ENCODE measurements at places on chromosomes 3 and 15. TPM values are rescaled to one million over a fixed set of nuclear protein-coding genes. Genes with fewer than 3 reads are reported as not detected.

The TTLL13 gene
- not detected for total RNA-seq

DNA sequence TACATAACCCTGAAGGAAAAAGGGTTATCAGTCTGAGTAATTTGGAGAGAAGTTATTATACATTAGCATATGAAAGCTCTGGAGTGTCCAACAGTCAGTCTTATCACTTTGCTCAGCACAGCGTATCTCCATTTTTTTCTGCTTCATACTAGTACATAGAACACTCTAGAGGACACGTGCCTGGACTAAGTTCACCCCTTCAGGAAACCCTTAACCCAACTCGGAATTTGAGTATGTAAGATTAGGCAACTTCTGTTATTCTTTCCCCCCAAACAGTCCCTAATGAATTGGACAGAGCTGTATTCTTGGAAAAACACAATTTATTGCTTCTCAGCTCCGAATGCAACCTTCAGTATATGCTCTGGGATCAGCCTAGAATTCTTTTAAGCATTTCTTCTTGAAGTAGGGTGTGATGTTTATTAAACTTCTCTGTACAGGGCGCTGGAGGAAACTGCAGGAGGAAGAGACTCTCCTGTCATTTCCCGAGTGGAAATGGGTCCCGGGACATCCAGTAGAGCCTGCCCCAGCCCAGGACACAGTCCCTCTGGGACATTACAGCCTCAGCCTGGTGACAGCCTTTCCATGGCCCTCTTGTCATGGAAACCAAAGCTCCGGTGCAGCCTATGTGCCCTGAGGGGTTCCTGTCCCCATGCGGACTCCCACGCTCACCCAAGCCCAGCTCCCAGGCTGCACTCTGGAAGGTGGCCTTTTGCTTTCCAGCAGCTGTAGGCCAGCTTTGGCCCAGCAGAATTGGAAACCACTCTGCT lies 37.3 kb upstream of the CMTM8 start:
- DNase-seq = no peak

DNA sequence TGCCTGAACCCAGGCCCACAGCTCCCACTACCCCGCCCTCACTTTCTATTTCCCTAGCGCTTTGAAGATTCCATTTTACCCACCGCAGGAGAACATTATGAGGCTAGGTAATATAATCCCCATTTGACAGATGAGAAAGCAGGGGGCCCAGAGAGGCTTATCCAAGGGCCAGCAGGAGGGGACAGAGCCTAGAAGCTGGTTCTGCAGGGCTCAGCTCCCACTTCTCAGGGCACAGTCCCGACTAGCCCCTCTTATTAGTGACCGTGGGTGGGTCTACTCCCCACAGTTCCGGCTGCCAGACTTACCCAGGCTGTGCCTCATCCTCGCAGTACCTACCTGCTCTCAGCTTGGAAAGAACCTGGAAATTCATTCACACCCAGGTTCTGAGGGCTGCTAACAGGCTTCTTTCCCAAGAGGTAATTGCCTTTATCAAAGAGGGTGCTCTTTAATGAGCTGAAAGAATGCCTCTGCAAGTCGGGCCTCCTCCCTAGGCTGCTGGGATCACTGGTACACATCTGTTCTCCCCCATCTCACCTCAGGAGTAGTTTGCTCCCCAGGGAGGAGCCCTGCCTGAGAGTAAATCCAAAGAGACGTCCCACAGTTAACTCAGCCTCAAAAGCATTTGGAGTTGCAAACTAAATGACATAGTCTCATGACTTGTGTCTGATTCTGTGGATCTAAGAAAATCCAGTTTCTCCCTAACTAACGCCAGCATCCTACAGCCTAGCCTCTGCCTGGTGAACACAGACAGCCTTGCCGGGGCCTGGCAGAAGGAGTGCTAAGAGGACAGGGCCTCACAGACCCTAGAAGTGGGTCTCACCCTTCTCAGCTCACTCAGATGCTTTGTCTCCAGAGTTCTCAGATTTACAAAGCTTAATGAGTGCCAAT lies 125.0 kb downstream of the CHSY1 start:
- peak; percentile 64 for DNase-seq

- no peak for DNase-seq
Measured at GRCh38 chr3:50539356-50540286, 27.9 kb downstream of the C3orf18 start.

- DNase-seq = no peak
Measured at GRCh38 chr3:79245284-79246138, 522.3 kb downstream of the ROBO1 start.

DNA sequence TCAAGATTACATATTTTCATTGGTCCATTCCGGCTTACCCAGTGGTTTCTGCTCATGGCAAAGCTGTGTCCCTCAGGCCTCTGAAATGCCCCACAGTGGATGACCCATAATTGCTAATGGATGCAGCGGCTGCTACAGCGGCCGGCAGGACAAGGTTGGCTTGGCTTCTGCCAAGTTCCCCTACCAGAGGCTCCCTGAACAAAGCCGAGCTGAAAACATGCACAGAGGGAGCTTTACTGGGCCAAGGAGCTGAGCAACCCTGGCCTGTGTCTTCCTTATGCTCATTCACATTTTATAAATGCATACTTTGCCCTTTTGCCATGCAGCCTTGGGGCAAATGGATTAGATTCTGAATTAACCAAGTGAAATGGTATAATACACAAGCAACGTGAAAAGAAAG lies 150.5 kb downstream of the NTRK3 start:
- no peak for DNase-seq

The RTP3 gene
- not detected for total RNA-seq

The TLNRD1 gene
- 40.3 TPM for total RNA-seq

The KNG1 gene
- not detected for total RNA-seq

- DNase-seq = no peak
Measured at GRCh38 chr15:88342666-88343065, 86.1 kb upstream of the NTRK3 start.

GRCh38 chr3:123444744-123445143 lies 4.1 kb downstream of the ADCY5 start:
- no peak for DNase-seq

DNA sequence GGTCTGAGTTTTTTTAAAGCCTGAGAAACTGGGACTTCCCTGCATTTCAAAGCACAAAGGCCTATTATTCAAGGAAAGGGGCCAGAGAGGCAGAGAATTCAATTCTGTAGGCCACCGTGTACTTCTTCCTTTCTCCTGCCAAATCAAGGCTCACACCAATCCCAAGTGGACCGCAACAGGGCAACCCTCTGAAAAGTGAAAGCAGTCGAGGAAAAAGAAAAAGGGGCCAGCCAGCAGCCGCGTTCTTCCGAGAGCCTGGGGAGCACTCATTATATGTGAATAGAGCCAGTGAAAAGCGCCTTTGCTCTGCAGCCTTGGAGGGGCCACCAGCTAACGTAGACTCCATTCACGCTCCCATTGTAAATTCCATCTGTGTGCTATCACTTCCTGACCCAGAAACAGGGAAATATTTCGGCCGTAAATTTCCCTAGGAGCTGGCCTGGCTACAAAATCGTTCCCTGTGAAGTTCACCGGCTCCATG lies 45.9 kb upstream of the THUMPD3 start:
- peak; percentile 61 for DNase-seq

The ACVR2B gene
- 1.1 TPM for total RNA-seq

DNA sequence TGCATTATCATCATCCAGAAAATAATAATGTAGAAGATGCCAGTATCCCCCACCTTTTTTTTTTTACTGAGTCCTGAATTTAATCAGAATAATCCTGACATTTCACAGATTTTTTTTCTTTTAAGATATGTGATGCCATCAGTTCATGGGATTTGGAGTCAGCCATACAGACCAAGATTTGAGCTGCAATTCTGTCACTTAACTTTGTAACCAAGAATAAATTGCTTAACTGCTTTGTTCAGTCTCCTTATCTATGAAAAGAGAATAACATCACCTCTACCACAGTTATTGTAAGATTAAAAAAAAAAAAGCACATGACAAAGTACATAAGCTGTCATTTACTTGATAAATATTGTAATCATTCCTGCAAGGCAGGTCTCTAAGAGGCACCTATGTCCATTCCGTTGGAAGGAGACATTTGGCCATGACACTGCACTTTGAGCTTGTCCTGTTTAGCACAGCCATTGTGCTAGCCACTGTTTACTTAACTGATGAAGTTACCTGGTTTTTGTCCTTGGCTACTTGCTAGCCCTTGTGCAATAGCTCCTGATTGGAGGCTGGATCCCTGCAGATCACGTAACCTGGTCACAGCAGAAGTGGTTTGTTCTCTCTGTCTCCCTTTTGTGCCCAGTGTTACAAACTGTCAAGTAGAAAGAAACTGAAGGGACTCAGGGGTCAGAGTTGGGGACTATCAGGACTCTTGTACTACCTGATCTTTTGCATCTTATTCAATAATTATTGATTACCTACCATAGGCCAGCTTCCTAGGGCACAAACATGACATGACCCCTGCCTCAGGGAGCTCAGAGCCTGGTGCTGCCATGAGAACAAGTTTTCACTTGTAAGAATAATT lies 306.0 kb downstream of the WDR72 start:
- no peak for DNase-seq

The DUOXA2 gene
- total RNA-seq = not detected

The NEK4 gene
- 12.6 TPM for total RNA-seq

The C3orf80 gene
- not detected for total RNA-seq

The LRRIQ4 gene
- not detected for total RNA-seq

DNA sequence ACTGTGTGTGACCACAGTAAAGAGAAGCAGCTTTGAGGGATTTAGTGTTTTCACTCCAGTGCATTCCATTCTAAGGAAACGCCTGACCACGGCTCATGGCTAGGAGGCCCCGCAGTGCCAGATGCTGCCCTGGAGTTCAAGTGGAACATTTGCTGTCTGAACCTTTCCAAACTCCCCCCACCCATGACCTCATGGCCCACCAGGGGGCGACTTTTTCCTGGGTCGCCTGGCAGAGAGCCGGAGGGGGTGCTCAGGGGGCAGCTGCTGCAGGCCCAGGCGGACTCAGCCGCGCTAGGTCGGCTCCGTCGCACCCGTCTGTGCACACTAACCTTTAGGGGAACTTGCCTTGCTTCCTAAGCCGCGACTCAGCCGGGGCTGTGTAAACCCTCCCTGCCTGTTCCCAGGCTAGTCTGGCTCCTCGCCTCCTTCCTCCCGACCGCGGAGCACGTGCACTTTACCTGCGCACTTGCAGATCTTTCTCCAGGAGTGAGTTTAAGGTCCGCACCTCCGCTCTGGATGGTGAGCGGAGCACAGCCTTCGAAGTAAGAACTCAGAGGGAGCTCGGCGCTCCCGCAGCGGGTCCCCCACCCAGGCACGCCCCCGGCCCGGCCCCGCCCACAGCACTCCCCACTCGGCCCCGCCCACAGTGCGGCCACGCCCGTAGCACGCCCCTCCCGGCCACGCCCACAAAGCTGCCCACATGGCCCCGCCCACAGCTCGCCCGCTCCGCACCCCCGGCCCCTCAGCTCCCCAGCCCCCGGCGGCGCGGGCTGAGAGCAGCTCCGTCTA lies at the start of gene OCA2:
TSS of gene OCA2 (minus strand) at position 550 of the 789 bp plus-strand sequence. CDS start 17,441 bp downstream, outside the sequence.
- DNase-seq = peak; percentile 44

GRCh38 chr3:138082085-138082991 lies 33.1 kb downstream of the DZIP1L start:
- DNase-seq = peak; percentile 53

DNA sequence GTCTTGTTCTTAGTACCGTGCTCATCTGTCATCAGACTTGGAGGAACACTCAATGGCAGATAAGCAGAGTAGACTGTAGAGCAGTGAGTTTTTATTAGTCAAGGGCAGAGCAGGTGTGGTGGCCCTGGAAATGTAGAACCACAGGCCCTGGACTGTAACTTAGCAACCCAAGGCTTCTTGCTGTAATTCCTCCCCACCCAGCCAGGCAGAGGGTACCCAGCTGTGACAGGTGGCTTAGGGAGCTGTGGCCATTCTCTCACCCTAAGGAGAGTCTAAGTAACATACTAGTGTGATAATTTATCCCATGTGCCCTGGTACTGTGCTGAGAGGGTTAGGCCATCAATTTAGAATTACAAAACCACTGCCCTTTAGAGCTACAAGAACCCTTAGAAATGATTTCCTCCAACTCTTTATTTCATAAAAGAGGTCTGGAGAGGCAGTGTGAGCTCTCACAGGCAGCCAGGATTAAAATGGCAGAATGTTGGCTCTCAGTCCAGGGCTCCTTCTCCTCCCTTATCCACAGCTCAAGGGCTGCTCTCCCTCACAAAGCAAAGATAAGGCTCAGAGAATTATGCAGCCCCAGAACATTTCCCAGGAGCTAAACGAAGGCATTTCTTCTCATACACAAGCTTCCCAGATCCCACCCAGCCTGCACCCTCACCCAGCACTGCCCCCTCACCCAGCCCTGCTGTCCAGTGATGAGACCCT lies 3.0 kb downstream of the POMGNT2 start:
- DNase-seq = no peak

DNA sequence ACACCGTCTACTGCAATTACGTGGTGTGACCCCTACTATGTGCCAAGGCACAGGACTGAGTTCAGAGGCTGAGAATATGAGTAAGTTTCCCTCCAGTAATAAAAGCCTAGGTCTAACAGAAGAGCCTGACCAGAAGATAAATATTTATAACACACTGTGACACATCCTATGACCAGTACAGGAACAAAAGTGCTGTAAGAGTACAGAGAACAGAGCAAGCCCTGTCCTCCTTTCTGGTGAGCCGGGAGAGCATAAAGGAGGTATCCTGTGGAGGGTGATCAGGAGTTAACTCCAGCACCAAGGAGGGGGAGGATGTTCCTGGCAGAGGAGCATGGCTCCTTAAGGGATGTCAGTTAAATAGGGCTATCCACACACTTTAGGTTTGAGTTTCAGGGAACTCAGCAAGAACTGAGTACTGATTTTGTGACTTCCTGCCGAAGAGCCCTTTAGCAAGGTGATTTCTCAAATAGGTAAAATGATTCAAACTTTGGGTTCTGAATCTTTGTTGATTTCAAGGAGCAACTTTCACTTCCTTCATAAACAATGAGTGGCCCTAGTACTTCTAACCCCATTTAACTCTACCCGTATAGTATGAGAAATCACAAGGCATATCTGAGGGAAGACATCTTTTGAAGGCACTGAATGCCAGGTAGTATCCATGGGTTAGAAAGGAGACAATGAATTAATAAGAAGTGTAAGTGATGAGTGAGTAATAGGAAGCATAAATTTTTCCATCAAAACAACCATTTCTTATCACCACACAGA lies 198.0 kb downstream of the THRB start:
- peak; percentile 54 for DNase-seq

The PGBD4 gene
- 1.5 TPM for total RNA-seq

The PSTPIP1 gene
- total RNA-seq = not detected

The CHST2 gene
- 9.2 TPM for total RNA-seq

The CSPG5 gene
- not detected for total RNA-seq

- peak; percentile 68 for DNase-seq
Measured at GRCh38 chr3:55488398-55489055, 1.4 kb upstream of the WNT5A start.

- DNase-seq = no peak
Measured at GRCh38 chr3:14317057-14317553, 85.3 kb upstream of the SLC6A6 start.

- no peak for DNase-seq
Measured at GRCh38 chr15:89335298-89336041, 846 bp upstream of the POLG start.

DNA sequence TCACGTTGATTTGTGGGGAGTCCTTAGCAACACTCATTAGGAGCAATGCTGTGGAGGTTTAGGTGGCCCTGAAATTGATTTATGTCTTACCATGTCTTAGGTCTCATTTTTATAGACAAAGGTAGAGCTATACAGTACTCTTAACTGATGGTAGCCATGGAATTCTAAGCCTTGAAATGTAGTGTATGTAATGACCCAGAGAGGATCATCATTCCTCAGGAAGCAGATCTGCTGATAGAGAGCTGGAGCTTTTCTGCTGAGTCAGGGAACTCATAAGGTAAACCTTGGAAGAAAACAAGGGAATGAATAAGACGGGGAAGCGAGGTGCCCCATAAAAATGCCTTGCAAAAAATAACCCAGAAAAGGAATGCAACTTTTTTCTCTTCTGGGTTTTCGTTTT lies 34.0 kb upstream of the ZNF639 start:
- no peak for DNase-seq

The TERB2 gene
- total RNA-seq = not detected

GRCh38 chr3:193915099-193915498 lies 220.8 kb upstream of the HES1 start:
- no peak for DNase-seq

Data from SJSA1 (cell line).